ENCODE measurements at places on chromosomes 6 and 20. TPM values are rescaled to one million over a fixed set of nuclear protein-coding genes. Genes with fewer than 3 reads are reported as not detected.

DNA sequence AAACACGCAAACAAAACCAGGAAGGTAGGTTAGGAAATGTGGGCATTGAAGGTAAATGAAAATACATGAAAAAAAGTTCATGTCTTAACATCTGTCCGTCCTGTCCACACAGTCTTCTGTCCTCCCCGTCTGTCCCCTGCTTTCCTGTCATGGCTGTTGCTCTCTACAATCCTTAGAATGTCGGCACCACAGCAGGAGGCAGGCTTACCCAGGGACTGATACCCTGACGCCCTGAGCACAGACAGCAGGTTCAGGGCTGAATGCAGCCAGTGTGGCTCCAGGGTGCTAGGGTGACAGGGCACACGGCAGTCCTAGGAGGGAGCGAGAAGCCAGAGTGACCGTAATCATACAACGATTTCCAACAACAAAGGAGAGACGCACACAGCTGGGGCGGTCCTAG, 123.7 kb downstream of the IRF4 start:
- DNase-seq, result no peak

The SMPDL3A gene
- total RNA-seq, result 6.3 TPM

- no peak for DNase-seq
Observed at GRCh38 chr6:57252975-57253374, 30.9 kb upstream of the RAB23 start.

GRCh38 chr20:6632187-6632586, 135.3 kb upstream of the BMP2 start:
- DNase-seq, result no peak

- no peak for DNase-seq
Observed at GRCh38 chr6:7417684-7418083, 28.1 kb downstream of the RIOK1 start.

- no peak for DNase-seq
Observed at GRCh38 chr6:1312203-1312472, 240 bp downstream of the FOXQ1 start.

- no peak for DNase-seq
Observed at GRCh38 chr6:62298745-62299392, 12.8 kb upstream of the KHDRBS2 start.

DNA sequence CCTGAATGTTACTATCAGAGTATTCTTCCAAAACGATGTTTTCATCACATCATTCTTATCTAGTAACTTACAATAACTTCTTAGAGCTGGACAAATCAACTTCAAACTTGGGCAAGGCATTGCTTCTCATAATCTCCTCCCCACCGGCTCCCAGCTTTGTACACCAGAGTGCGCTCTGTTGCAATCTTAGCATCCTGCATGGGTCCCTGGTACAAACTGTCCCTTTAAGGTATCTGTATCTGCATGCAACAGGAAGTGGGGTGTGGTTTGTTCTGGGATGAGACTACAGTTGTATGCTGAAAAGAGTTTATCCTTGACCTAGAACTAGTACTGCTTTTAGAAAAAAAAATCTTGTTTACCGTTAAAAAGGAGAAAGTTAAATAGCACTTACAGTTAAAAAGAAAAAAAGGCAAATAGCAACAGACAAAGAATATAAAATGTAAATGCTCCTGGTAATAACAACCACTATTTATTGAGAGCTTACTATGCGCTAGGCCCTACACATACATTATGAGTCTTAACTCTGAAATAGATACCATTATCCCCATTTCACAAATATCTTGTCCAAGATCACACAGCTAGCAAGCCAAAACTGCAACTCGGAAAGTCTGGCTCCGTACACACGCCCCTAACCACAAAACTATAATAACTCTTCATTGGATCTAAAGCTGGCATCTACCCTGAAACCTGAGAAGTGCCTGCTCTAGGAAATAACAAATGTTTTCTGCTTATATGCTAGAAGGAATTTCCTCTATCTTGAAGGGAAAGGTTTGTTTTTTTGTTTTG, 9.8 kb upstream of the HECA start:
- DNase-seq, result no peak

GRCh38 chr6:108535114-108535742, 25.5 kb upstream of the FOXO3 start:
- DNase-seq, result no peak

DNA sequence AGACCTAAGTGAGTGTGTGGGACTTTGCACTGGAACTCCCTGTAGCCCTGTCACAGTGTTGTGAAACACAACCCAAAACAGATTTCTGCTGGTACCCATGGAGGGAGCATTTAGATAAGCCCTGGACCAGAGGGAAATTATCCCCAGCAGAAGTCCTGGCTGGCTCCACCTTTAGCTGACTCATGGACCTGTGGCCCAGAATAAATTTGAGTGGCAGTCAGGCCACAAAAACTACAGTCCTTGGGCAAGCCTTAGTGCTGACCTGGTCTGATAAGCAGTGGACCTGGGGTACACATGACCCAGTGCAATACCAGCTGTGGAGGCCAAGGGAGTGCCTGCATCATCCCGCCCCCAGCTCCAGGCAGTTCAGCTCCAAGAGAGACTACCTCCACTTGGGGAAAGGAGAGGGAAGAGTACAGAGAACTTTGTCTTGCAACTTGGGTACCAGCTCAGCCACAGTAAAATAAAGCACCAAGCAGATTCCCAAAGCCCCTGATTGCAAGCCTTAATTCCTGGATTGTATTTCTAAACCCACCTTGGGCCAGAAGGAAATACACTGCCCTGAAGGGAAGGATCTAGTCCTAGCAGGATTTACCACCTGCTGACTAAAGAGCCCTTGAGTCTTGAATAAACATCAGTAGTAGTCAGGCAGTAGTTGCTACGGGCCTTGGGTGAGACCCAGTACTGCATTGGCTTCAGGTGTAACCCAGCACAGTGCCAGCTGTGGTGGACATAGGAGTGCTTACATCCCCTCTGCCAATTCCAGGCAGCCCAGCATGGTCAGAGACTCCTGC, 140.4 kb upstream of the COL21A1 start:
- no peak for DNase-seq

The FNDC1 gene
- total RNA-seq, result 1.3 TPM

The UTRN gene
- 37.9 TPM for total RNA-seq

GRCh38 chr6:15620611-15621010, 42.2 kb downstream of the DTNBP1 start:
- DNase-seq, result no peak

DNA sequence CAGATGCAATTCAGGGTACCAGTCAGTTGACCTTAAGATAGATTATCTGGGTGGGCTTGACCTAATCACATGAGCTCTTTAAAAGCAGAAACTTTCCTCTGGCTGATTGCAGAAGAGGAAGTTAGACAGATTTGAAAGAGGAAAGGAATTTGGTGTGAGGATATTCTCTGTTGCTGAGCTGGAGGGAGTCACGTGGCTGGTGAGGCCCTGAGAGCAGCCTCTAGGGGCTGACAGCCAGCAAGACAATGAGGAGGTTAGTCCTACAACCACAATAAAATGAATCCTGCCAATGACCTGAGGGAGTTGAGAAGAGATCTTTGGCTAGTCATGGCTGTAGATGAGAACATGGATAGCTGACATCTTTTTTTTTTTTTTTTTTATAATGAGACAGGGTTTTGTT, 87.0 kb upstream of the B3GAT2 start:
- no peak for DNase-seq

DNA sequence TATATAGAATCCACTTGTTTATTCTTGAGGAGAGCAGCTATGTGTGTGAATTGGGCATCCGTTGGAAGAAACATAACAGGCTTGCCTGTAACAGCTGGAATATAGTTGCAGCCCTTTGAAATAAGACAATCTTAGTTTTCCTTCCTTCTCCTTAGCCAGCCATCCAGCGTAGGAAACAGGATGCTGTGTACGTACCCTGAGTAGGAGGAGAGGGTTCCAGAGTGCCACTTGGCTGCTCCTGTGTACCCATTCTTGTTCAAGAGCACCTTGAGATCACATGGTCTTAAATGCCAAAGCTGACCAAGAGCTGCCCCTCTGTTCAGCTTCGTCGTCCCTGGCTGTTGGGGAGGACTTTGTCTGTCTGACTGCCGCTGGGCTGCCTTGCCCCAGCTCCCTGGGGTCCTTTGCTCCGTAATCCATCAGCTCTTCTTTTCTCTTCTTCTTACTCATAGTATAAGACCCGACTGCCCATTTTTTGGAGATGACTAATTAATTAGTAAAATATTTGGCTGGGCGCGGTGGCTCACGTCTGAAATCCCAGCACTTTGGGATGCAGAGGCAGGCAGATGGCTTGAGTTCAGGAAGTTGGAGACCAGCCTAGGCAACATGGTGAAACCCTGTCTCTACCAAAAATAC, 49.0 kb downstream of the RREB1 start:
- no peak for DNase-seq

The TCF21 gene
- 0.33 TPM for total RNA-seq

DNA sequence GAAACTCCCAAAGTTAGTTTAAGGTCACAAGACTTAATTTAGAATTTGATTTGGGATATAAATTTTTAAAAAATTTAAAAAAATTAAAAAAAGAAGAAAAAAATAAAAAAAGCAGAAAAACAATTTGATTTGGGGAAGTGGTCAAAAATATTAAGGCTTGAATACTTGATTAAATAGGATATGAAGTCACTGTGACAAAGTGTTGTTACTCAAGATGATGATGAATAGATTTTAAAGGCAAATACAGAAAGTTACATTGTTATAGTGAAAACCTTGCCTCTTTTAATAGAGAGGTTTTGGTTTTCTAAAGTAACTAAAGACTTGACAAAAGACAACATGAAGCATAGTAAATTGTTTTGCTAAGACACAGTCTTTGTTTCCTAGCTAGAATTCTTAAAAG, 7.2 kb downstream of the CST9 start:
- DNase-seq, result no peak

Data from kidney epithelial cell (primary cell).